ENCODE measurements at places on chromosomes 5 and 9.

- DNase-seq, result no peak
These were observed 117.1 kb downstream of the CMYA5 start for GRCh38 chr5:79806741-79807140.

- no peak for DNase-seq
These were observed 52.1 kb upstream of the FREM1 start for GRCh38 chr9:14962193-14962882.

DNA sequence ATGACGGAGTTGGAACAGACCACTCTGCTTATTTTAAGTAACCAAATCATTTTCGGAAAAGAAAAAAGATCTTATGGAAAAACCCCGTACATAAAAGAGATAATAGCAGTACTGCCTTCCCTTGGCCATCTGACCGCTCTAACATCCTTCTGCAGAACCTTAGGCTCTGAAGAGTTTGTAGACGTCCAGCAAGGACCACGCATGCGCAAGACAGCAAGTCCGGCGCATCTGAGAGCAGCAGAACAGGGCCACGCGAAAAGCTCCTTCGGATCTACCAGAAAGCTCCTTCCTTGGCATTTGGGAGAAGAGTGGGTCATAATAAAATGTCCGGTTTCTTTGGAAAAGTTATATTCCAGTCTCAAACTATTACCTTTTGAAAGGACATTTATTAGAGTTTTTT, 26.8 kb downstream of the PAX5 start:
- DNase-seq, result no peak

DNA sequence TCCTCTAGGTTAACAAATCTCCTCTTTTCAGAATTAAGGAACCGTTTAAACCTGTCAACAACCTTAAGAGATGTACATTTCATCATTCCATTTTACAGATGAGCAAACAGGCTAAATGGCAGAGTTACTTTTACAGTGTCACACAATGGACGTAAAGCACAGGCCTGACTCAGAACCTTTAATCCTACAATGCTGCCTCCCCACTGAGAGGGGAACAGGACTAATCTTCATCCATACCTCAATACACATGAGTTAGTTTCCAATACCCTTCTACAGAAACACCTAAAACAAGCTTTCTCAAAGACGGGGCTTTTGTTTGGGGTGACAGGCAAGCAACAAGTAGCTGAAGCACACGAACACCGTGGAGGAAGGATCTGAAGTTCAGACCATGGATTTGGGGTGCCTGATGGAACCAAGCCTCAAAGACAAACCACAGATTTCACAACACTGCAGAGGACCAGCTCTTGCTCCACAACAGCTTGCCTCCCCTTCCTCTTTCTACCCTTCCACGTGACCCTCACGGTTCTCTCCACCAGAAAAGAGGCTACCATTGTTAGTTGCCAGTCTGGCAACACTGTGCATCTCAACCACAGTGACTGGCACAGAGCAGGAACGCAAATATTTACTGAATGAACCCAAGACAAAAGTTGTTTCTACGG, 1.8 kb downstream of the RNF130 start:
- no peak for DNase-seq

- no peak for DNase-seq
These were observed 344.6 kb downstream of the PDE4D start for GRCh38 chr5:59548807-59549357.

GRCh38 chr5:36395260-36395659, 93.6 kb upstream of the RANBP3L start:
- no peak for DNase-seq
